ENCODE measurements at places on chromosomes 5 and 9.

DNA sequence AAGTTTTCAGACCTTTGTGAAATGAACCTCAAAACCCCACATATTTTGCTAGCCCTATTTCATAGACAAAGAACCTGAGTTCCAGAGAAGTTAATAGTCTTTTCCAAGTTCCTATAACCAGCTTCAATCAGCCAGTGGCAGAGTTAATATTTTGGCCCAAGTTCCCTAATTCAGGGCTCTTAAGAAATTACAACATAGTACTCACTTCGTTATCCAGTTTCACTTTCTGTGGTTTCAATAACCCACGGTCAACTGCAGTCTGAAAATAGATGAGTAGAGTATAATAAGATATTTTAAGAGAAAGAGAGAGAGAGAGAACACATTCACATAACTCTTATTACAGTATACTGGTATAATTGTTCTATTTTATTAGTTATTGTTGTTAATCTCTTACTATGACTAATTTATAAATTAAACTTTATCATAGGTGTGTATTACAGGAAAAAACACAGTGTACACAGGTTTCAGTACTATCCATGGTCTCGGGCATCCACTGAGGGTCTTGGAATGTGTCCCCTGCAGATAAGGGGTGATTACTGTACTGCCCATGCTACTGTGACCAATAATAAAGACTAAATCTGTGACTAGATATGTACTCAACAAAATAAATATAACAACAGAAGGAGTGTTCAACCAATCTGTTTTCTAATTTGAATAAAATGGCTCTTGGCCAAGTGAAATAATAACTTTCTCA lies 9.3 kb upstream of the MYOT start:
- no peak for DNase-seq

DNA sequence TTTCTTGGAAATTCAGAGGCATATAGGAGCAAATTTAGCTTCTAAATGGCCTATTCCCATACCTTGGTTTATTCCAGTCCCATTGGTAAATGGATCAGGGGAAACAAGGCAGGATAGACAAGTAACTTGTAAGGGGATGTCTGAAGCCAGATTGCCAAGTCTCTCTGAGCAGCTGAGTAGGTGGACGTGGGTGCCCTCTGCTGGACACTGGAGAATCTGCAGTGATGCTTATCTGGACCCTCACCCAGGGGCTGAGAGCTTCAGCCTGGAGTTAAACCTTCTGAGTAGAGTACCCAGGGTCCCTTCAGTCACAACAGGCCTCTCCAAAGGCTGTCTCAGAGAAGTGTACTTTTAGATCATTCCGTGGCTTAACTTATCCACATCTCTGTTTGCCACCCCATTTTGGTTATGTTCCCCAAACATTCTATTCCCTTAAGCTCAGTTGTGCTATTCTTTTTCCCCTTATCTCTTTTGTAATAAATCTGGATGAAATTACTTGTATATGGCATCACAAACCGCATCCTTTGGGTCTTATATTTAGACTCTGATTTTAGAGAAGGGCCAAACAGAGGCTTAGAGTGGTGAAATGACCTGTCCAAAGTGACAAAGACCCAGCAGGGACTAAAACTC lies 218.3 kb upstream of the GLRA1 start:
- peak; percentile 81 for DNase-seq

GRCh38 chr9:116103976-116104820 lies 49.4 kb upstream of the PAPPA start:
- no peak for DNase-seq

DNA sequence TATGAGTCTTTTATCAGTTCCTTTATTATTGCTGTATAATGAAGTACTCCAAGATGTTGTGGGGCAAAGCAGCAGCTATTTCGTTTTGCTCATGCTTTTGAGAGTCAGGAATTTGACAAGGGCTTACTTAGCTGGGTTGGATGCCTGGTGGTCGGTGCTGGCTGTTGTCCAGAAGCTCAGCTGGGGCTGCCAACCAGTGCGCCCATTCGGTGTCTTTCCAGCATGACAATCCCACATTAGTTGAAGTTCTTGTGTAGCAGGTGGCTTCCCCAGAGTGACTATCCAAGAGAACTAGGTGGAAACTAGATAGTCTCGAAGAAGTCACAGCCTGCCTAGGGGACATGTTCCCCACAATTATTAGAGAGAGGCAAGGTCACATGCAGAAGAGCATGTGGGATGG lies 3.4 kb upstream of the FLT4 start:
- no peak for DNase-seq

DNA sequence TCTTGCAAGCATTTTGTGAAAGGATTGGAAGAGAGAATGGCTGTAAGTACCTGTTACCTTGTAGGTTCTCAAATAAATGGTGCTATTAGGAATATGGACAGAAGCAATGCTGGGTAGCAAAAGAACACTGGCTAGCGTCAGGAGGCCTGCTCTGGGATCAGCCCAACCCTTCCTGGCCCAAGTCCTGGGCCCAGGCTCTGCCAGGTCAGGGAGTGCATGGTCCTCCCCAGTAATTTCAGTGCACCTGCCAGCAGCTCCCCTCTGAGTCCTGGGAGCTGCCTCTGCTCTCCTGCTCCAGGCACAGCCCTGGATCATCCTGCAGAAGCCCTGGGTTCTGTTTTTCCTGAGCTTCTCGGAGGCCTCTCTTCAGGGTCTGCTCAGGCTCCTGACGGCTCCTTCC lies 89.5 kb upstream of the ARAP3 start:
- no peak for DNase-seq

DNA sequence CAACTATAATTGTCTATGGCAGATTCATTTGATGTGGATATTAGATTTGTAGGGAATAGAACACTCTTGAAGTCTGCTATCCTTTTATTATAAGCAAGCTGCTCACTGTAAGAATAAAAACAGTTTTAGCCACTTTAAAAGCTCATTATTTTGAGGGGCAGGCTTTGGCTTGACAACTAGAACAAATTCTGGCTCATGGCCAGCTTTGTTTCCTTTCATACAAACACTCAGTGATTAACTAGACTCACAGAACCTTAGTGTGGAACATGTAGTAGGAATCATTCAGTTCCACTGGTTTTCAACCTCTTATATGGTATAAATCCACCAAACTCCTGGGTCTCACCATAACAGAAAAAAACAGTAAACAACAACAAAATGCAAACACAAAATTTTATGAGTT lies 27.4 kb upstream of the CEP120 start:
- no peak for DNase-seq

GRCh38 chr5:60996368-60996767 lies 51.4 kb downstream of the NDUFAF2 start:
- no peak for DNase-seq

DNA sequence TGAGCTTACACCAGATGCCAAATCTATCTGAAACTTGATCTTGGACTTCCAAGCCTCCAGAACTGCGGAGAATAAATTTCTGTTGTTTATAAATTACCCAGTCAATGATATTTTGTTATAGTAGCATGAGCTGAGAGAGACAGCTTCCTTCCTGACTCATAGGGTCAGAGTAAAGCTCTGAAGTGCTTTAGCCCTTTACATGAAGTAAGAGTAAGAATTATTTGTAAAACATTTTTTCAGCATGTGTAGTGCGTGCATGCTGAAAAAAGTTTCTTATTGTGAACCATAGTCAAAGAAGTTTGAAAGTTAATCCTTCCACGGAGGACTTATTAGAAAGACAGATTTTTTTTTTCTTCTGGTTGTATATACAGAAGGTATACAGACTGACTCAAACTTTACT lies 172.4 kb downstream of the DMRT2 start:
- no peak for DNase-seq

DNA sequence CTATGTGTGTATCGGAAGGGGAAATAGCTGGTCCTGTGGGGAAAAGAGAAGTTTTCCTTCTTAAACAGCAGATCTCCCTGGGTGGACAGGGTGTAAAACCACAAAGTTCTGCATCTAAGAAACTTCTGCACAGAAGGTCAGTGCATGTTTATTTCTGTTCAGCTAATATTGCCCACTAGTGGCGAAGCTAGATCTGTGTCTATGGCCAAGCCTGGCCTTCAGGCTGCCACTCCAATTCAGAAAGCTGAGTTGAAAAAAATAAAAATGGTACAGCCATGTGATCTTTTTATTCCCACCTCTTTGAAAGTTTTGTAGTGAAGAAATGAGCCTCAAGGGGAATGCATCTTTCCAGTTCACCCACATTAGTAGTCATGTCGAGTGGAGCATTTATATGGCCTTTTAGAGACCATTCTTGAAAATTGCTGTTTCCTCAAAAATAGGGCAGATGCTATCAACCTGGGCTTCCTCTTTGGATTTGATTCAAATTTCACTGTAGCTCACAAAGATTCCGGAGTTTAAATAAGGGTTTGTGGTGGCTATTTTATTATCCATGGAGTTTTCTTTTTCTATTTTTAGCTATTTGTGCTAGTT lies 488.0 kb downstream of the PRELID2 start:
- DNase-seq = peak; percentile 43

- no peak for DNase-seq
These were observed 120.1 kb upstream of the LPAR1 start for GRCh38 chr9:111158363-111158762.

DNA sequence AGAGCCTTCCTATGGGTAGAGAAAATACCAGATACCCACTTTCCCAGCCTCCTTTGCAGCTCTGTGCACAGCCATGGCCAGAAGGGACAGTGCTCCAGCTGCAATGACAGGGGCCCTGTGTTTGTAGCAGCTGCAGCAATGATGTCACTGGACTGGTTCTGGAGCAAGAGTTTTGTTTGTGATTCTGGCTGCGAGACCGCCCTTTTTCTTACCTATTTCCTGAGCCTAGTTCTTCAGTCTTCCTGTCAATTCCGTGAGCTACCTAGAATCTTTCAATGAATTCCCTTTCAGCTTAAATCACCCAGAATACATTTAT lies 10.0 kb upstream of the BOD1 start:
- DNase-seq = no peak

DNA sequence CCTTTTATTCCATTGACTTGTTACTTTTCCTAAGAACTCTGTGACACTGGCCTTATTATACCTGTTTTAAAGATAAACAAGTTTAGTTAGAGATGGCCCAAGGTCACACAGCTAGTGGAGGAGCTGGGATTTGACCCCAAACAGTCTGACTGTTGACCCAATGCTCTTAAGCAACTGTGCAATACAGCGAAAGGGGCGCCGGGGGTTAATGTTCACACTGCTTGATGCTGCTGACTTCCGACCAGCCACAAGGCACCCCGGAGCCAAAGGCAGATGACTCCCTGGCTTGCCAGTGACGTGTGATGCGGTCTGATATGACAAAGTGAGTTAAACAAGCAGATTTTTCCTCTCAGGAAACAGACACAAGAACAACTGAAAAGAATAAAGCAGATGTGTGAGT lies 23.9 kb downstream of the PIK3R1 start:
- no peak for DNase-seq

- DNase-seq = no peak
These were observed 129.5 kb downstream of the RNF180 start for GRCh38 chr5:64295101-64295500.

All from endothelial cell (in vitro differentiated cells).